ENCODE measurements at places on chromosomes 6 and 20. TPM values are rescaled to one million over a fixed set of nuclear protein-coding genes. Genes with fewer than 3 reads are reported as not detected.

Gene NDRG3
- 18.3 TPM for total RNA-seq

- no peak for DNase-seq
These were observed 65.8 kb upstream of the THEMIS start for GRCh38 chr6:127966616-127967015.

DNA sequence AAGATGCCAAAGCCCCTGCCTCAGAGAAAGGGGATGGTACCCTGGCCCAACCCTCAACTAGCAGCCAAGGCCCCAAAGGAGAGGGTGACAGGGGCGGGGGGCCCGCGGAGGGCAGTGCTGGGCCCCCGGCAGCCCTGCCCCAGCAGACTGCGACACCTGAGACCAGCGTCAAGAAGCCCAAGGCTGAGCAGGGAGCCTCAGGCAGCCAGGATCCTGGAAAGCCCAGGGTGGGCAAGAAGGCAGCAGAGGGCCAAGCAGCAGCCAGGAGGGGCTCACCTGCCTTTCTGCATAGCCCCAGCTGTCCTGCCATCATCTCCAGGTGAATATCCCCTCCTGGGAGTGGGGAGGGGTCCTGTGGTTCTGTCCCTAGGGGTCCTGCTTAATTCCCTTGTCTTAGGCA, 1.1 kb downstream of the MYLK2 start:
- no peak for DNase-seq

DNA sequence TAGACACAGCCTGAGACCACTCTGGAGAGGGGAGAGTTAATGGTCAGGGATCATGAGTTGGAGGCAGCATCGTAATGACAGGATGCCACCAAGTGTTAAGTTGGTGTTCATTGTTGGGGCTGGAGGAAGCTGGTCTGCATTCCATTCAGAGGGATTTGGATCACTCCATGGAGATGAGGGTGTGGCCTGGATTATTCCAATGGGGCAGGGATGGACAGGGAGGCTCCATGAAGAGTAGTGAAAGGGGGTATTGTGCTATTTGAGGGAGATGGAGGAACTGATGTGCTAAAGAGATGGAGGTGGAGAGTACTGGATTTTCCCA, 1.1 kb downstream of the SAPCD1 start:
- DNase-seq, result peak; percentile 65

- no peak for DNase-seq
These were observed 38.9 kb upstream of the HDGFL1 start for GRCh38 chr6:22530506-22530905.

Gene MCHR2
- 0.16 TPM for total RNA-seq

Gene FAM83D
- 36.6 TPM for total RNA-seq

- DNase-seq, result no peak
These were observed 509.2 kb downstream of the FRK start for GRCh38 chr6:115551527-115551926.

DNA sequence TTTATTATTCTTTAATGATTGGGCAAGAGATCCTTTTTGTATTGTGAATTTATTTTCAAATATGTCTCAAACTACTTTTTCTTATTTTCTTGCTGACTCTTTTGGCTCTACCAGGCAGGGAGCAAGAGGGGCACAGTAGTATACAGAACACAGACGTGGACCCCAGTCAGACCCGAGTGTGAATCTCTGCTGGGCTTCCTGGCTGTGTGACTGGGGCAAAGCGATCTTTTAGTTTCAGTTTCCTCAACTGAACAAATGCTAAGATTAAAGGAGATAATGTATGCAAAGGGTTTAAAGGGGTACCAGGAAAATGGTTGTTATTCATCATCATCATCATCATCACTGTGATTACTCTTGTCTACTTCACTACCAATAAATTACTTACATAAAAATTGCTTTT, 317.5 kb downstream of the HIVEP2 start:
- no peak for DNase-seq

GRCh38 chr6:75158176-75158575, 47.7 kb downstream of the COL12A1 start:
- DNase-seq, result no peak

GRCh38 chr6:71510057-71510713, 221.6 kb downstream of the OGFRL1 start:
- peak; percentile 70 for DNase-seq

All from SK-MEL-5 (cell line).